Activated CD8-positive, alpha-beta T cell treated with anti-CD3 and anti-CD28 coated beads for 36 hours (primary cell): ENCODE measurements at places on chromosomes 13 and 19. TPM values are rescaled to one million over a fixed set of nuclear protein-coding genes. Genes with fewer than 3 reads are reported as not detected.

Gene INAFM1
- 12.7 TPM for total RNA-seq

GRCh38 chr19:30692879-30693503, 320.8 kb downstream of the ZNF536 start:
- DNase-seq: no peak

- DNase-seq: no peak
Observed at GRCh38 chr13:36089130-36089647, 42.0 kb downstream of the DCLK1 start.

DNA sequence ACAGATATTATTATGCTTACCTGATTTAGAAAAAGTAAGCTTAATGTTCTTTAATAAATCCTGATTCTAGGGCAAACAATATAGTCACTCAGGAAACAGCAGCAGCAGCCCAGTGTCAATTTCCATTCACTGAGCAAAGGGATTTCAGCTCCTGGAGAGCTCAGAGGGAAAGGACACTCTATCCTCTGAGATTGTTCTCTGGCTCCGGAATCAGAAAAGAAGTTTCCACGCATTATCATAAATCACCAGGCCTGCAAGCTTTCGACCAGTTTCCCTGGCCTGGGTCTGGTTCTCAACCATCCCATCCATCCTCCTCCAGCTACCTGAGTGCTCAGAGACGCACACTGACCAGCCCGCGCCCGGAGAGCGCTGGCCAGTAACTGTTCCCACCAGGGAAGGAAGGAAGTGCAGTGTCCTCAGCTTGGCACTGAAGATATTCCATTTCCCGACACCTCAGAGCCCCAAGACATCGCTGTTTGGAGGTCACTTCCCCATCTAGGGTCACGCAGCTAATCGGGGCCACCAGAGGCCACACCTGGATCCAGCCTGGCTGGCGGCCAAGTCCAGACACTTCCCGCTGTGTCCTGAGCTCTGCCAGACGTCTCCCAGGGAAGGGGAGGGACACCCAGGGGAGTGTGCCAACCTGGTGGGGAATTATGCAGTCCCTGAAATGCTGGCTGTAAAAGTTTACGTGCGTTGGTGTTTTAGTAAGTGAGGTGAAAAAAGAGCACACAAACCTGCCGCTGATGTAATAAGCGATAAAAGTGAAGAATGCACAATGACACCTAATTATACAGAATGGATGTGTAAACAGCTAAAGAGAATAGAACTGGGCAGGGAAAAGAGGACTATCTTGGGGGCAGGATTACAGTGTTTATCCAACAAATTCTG, 29.1 kb downstream of the EPS15L1 start:
- no peak for DNase-seq

DNA sequence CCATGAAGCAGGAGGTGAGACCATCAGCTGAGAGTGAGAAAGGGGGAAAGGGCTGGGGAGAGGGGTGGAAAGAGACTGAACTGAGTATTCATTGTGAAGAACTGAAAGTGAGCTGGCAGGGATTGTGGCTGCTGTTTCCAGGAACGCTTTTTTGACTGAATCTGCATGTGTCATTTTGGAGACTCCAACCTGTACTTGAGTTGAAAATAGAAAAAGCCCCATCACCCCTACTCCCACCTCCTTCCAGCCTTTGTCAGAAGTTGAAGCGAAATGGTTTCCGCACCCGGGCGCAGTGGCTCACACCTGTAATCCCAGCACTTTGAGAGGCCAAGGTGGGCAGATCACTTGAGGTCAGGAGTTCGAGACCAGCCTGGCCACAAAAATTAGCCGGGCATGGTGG, 128.0 kb upstream of the GPR12 start:
- no peak for DNase-seq
